ENCODE measurements at places on chromosomes 4 and X.

- no peak for DNase-seq
These were observed 77.5 kb upstream of the HS3ST1 start for GRCh38 chr4:11506194-11506593.

DNA sequence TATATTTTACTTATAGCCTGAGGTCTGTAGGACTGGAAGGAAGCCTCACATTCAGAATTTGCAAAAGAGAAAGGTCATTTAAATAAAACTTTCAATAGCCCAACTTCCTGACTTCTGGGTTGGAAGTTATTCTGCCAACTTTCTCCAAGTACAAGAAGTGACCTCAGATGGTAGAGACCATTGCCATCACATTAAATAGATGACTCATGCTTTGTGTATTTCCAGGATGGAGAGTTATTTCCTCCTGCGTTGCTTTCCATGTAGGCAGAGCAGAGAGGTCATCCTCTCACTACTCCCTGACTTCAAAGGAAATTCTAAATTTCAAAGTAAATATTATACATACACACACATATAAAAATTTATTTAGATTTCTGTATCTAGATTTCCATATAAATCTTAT lies 73.0 kb upstream of the NR3C2 start:
- DNase-seq, result no peak

- no peak for DNase-seq
These were observed 888.0 kb downstream of the TRAM1L1 start for GRCh38 chr4:116197317-116197809.

GRCh38 chr4:19983072-19983471 lies 268.6 kb upstream of the SLIT2 start:
- DNase-seq, result no peak

DNA sequence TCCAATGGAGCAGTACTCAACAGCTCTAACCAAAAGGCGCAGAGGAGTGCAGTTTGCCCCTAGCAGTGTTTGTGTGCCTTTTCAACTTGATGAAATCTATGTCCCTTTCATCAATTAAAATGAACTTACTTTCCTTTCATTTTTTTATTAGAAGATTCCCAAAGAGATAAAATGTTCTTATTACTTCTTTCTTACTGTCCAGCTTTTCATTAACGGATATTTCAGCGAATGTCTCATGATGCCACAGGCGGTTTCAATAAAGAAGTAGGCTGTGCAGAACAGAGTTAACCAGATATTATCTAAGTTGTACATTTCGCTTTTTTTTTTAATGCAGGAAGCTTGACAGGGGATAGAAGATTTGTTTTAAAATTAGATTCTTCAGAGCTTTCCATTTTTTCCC lies 3.4 kb upstream of the MAOB start:
- no peak for DNase-seq

GRCh38 chr4:184114431-184114830 lies 103.2 kb downstream of the ENPP6 start:
- DNase-seq, result no peak

- DNase-seq, result no peak
These were observed 1008.5 kb upstream of the LCORL start for GRCh38 chr4:19030048-19030447.

GRCh38 chr4:16231570-16232245 lies 5.4 kb upstream of the TAPT1 start:
- DNase-seq, result no peak

DNA sequence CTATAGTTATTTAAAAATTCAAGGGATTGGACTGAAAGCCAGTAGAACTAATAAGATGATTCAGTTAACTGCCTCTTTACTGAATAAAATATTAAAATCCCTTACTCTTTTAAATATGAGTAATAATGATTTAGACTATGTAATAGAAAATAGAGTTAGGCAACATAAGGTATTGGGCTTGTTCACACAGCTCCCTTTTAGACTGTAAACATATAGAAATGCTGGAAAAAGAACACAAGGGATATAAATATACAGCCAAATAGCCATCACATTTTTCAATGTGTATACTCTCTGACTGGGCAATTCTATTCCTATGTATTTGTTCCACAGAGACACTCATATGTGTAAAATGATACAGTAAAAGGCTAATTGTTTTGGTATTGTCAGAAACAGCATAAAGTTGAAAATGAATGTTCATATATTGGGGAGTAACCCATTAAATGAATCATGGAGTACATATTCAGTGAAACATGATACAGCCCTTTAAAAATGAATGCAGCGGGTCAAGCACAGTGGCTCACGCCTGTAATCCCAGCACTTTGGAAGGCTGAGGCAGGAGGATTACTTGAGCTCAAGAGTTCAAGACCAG lies 129.8 kb downstream of the TBC1D19 start:
- no peak for DNase-seq

- DNase-seq, result no peak
These were observed 1869.7 kb downstream of the STIM2 start for GRCh38 chr4:28730304-28730703.

GRCh38 chr4:141435446-141436225 lies 200.7 kb upstream of the IL15 start:
- no peak for DNase-seq

GRCh38 chr4:6263526-6264224 lies 6.0 kb upstream of the WFS1 start:
- no peak for DNase-seq

DNA sequence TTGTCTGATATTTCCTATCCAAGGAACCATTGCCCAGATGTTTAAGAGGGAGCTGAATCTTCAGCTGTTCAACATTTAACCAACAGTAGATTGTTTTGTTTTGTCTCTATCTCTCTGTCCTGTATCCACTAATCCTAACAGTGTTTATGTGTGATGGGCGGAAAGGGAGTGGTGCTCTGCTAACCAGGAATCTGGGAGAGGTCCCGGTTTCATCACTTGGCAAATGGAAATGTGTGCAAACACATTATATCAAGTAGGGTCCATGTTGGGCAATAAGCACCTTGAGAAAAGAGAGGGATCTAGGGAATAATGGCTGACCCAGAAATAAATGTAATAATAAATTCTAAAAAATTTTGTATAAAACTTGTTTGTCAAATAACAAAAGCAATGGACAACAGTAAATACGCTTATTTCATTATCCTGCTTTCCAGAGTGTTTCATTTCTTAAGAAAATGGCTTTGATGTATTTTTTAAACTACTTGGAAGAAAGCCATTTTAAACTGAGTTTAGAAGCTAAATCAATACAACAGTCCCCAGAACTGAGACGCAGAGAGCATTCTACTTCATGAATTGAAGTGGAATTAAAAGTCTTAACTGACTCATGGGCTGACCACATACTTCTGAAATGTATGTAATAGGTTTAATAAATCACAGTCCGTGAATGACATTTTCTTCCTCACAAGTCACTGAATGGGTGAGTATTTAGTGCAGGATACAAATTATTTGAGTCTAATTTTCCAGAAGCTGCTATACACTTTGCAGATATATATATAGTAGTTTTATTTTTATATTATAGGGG lies 55.8 kb downstream of the EMCN start:
- DNase-seq, result no peak

GRCh38 chrX:132115792-132116191 lies 12.0 kb downstream of the FRMD7 start:
- DNase-seq, result no peak

DNA sequence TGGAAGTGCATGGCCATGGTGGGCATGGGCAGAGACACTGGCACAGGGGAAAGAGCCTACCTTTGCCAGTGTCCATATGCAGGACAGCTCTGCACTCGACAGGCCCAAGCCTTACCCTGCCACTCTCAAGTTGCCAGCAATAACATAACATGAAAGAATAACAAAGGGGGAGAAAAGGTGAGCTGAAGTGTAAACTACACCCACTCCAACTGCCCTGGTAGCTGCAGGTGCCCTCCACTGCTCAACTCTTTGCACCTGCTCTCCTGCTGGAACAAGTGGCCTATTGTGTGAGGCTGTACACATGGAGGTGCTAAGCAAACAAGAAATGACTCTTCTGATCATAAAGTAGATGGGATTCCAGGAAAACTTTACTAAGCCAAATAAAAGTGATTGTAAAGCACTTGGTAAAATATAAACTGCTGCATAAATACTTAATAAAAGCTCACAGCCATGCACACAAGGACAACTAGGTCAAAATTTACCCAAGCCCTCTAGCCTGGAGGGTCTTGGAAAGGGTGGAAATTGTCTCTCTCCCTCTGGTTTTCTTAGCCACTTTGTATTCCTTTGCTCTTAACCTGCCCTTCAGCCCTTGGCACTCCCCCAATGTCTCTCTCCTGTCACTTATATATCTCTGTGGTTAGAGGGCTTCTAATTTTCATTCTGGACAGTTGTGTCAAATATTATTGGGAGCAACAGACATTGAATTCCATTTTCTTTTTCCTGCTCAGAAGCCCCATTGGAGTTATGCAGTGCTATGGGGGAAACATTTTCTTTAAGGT lies 261.2 kb upstream of the GPC4 start:
- no peak for DNase-seq

- no peak for DNase-seq
These were observed 108.0 kb upstream of the LEF1 start for GRCh38 chr4:108276690-108277089.

GRCh38 chrX:22486296-22486695 lies 213.6 kb downstream of the CBLL2 start:
- no peak for DNase-seq

DNA sequence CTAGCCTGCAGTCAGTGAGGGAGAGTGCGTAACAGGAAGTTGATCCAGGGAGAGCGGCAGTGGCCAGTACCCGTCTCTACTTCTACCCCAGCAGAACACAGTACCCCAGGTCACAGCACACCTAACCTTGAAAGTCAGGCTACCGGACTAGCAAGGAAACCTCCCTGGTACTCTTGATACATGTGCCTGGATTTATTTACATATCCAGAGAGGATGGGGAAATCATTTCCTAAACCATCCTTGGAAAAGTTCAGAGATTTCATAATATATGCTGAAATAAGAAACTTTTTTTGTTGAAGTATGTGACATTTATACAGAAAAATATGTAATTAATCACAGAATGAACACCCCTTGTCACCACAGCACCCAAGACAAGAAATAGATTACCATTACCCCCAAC lies 24.5 kb downstream of the PRIMPOL start:
- no peak for DNase-seq

- no peak for DNase-seq
These were observed 17.5 kb upstream of the USP9X start for GRCh38 chrX:41067721-41068120.

DNA sequence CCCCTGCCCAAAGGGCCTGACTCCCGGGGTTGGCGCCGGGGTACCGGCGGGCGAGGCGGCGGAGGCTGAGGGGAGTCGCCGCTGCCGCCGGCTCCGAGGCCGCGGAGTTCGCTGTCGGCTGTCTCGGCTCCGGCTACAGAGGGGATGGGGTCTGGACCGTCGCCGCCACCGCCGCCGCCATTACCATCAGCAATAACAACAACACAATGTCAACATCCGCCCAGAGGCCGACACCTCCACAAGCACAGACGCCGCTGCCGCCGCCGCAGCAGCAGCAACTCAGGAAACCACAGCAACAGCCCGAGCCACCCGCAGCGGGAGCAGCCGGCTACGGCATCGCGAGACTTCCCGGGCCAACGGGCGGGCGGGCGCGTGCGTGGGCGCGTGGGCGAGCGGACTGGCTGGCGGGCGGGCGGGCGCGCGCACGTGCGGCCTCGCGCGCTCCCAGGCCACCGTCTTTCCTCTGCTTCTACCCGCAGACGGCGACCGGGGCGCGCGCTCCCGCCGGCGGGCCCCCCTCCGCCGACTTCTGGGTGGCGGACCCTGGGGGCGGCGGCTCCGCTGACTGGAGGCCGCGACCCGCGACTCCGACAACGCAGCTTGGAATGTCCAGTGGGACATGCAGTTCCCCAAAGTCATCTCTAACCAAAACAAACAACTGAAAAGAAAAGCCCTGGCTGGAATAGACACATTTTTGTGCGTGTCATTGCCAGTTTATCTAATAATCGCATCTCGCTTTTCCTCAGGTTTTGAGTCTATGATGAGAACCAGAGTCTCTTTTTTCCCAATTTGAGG lies at the start of gene CHIC2:
TSS of gene CHIC2 (minus strand) at position 289 of the 795 bp plus-strand sequence. CDS start 305 bp downstream, outside the sequence.
- peak; percentile 90 for DNase-seq

DNA sequence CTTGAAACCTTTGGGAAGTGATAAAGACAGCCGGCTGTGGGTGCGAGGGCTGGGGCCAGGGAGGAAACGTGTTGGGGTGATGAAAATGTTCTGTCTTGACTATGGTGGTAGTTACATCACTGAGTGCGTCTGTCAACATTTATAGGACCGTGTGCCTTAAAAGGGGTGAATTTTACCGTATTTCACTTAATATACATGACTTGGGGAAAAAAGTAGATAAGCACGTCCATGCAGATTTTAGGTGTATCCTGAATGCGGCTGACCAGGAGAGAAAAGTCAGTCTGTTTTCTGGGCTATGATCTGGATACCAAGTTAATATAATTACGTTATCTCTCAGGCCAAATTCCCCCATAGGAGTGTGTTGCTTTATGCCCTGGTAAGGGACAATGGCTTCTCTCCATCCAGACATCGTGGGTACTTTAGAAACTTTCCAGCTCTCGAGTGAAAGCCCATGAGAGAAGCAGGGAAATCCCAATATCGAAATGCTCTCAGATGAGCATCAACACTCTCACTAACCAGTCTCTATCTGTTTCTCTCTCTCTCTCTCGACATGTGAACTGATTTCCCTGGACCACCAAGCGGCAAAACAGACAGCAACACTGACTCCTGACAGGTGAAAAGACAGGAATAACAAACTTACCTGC lies 71.5 kb downstream of the IRF2 start:
- DNase-seq, result no peak

- no peak for DNase-seq
These were observed 192.7 kb upstream of the C1QTNF7 start for GRCh38 chr4:15235135-15235534.

DNA sequence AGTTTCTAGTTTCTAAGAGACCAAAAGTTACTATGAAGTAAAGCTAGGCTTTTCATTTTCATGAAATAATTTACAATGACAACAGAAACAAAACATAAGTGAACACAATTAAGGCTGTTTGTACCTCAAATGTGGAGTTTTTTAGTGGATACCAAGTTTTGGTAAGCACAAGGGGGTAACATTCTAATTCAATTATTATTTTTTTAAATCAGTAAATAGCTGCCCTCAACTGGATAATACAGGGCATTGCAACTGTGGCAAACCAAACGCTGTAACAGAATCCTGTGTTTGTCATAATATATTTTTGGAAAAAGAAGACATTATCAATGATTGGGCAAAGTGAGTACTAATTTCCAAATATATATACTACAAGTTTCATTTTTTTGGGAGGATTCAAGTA lies 150.3 kb downstream of the FBXW7 start:
- DNase-seq, result no peak

DNA sequence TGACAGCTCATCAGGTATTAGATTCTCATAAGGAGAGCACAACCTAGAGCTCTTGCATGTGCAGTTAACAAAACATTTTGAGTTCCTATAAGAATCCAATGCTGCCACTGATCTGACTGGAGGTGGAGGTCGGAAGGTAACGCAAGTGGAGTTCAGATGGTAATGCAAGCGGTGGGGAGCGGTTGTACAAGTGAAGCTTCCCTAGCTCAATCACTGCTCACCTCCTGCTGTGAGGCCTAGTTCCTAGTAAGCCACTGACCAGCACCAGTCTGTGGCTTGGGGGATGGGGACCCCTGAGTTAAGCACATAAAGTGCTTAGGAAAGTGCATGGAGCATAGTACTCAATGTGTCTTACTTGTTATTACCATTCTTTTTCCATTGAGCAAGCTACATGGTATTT lies 983.2 kb upstream of the IGFBP7 start:
- DNase-seq, result no peak

Data from activated CD4-positive, alpha-beta T cell treated with anti-CD3 and anti-CD28 coated beads for 24 hours (primary cell).